ENCODE measurements at places on chromosomes 11 and 22.

DNA sequence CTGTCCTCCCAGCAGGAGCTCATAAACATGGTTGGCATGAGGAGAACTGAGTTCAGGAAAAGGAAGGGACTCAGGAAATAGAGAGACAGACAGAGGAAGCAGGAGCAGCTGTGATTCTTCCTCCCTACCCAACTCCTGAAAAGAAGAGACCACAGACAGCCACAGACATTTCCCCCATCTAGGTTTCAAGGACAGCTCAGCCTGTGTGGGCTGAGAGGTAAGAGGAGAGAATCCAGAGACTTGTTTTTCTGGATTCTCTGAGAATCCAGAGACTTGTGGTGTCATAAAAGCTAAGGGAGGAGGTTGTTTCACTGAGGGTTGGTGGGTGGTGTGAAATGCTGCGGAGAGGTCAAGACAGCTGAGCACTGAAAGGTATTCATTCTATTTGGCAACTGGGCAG, 19.0 kb upstream of the STK33 start:
- DNase-seq, result no peak

- no peak for DNase-seq
These were observed 27.4 kb upstream of the YPEL1 start for GRCh38 chr22:21762712-21763581.

DNA sequence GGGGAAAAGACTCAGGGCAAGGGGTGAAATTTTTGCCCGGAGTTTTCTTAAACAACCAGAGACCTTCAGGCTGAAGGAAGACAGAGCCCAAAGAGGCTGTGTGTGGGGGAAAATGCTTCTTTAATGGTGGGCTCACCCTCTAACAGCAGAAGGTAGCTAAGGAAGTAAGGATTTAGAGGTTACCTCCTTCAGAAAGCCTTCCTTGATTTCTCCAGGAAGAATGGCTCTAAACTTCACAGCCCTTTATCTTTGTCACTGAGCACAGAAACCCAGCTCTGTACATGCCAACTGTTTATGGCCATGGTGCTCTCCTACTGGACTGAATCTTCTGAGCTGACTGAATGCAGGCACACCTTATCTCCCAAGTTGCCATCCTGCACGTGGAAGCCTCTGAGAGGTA, 196.0 kb downstream of the TENM4 start:
- DNase-seq, result no peak

GRCh38 chr22:39958949-39959639, 1.1 kb upstream of the TMA7B start:
- no peak for DNase-seq
